Spinal cord (tissue), 10 donors: ENCODE measurements at places on chromosomes 16 and 17. TPM values are rescaled to one million over a fixed set of nuclear protein-coding genes. Genes with fewer than 3 reads are reported as not detected.

The OR1A1 gene
- not detected for total RNA-seq

DNA sequence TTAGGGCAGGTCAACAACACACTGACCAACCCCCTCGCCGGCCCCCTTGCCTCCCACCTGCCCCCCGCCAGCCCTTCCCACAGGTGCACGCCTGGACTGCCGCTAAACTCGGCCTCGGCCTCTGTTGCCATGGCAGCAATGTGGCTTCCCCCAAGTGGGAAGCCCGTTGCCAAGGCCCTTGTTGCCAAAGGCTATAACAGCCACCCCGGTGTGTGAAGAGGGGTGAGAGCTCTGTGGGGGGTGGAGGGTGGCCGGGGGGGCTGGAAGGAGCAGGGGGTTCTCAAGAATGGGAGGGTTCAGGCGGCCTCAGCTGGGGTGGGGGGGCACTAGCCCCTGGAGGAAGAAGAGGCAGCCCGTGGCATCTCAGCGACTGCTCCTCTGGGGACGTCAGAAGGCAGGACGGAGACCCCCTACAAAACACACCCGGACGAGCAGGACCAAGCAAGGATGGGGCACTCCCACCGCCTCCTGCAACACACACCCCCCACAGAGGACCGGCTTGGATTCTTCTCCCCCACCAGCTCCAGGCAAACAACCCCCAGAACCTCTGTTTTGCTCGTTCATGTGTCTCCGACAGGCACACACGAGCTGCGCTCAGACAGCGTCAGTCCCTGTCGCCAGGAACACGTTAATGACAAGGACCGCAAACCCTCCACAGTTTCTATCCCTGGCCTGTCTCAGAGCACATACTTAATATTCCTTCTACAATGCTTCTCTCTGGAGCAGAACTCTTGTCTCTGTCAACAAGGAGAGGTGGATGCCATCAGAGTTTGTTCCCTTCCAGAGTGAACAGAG is 55.7 kb downstream of the ABR start:
- no peak overlapping the region for H3K4me3 ChIP-seq
- H3K27me3 ChIP-seq = no peaks in the 10 kb centered on the region
- peak; percentile 84 for DNase-seq
- peaks cover 56% of the 10 kb centered on the region for H3K4me1 ChIP-seq

DNA sequence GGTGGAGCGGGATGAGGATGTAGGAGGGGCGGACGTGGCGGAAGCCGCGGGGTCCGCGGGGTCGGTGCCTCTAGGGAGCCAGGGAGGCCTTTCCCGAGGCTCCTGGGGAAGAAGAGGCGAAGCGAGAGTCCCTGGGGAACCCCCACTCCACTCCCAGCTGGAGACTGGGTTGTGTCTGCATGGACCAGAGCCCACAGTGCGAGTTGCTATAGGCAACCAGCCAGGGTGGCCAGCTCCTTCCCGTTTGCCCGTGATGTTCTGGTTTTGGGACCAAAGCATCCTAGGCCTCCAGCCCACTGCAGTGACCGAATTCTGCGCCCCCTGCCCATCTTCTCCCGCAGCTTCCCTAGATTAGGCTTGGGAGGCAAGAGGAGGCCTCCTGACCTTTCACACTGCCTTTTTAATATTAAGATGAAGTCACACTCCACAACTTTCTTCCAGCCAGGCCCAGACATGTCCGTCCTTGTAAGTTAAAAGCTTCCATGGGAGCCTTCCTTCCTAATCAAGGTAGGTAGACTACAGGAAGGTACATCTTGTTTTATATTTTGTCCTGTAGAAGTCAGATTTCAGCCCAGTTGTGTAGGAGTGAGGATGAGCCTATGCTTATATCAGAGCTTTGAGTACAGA is 469 bp downstream of the AMZ2 start:
- H3K4me3 ChIP-seq = peak overlapping the region; percentile 86
- peaks cover 19% of the 10 kb centered on the region for H3K4me1 ChIP-seq
- H3K36me3 ChIP-seq = peaks cover 6% of the 10 kb centered on the region
- H3K27me3 ChIP-seq = no peaks in the 10 kb centered on the region
- H3K27ac ChIP-seq = peak overlapping the region; percentile 97

- no peaks in the 10 kb centered on the region for H3K27me3 ChIP-seq
- DNase-seq = no peak
- no peak overlapping the region for H3K27ac ChIP-seq
- H3K36me3 ChIP-seq = peaks cover 31% of the 10 kb centered on the region
Measured at GRCh38 chr17:38851434-38851833, 2.1 kb downstream of the RPL23 start.

DNA sequence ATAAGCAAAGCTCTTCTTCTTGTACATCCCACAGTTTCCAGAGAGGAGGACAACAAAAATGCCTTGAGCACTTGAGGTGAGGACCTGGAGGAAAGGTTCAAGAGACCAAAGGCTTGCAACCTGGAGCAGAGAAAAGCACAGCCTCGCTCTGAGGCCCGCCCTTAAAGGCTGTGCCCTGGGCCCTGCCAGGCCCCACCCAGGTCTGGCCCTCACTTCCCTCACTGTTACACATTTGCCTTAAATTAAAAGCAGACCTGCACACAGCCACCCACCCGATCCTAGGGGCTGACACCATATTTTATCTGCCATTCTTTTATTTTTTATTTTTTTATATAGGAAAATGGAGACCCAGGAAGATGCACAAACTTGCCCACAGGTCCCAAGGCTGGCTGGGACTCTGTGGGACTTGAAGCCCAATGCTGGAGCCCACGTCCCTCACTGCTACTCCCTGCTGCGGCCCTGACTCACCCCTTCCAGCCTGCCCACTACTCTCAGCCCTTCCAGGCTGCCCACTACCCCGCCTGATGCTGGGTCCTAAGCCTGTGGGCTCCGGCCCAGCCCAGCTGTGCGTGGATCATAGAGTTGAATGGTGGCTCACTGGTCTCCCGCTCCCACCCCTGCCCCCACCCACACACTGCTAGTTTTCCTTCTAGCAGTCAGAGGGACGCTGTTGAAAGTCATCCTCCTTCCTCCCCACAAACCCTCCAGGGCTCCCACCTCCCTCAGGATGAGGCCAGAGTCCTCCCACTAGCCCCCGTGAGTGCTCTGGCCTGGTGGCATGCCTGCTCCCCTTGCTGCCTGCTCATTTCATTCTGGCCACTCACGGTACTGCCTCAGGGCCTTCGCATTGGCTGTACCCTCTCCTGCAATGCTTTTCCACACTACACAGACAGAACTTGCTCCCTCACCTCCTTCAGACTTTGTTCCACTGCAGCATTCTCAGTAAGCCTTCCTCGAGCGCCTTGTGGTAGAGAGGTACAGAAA is 77.6 kb upstream of the MED9 start:
- peaks cover 26% of the 10 kb centered on the region for H3K4me1 ChIP-seq
- H3K27me3 ChIP-seq = no peaks in the 10 kb centered on the region
- no peaks in the 10 kb centered on the region for H3K36me3 ChIP-seq

The RMI2 gene
- total RNA-seq = 5.9 TPM

DNA sequence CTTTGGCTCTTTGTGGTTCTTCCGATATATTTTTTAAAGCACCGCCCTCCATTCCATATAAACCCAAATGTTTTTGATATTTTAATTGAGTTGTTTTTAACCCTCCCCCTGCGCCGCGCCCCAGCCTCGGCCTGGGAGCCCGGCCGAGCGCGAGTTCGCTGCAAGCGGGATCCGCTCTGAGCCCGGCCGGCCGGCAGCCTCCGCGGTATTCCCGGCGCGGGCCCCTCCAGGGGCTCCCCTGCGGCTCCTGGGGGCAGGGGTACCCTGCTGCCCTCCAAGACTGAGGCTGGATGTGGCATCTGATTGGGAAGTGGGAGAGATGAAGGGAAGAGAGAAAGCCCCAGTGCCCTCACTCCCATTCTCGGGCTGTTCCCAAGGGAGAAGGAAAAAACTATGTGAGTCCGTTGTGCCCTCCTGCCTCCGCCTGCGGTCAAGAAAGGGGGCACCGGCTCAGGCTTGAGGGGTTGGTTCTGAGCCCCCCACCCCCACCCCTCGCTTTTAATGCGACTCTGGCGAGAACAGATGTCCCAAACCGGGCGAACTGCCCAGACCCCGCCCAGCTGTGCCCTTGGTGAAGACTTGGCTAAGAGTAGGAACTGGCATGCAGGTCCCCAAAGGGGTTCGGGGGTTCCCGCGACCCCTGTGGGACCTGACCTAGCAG is 8.6 kb downstream of the NEUROD2 start:
- peaks cover 43% of the 10 kb centered on the region for H3K4me1 ChIP-seq
- no peak overlapping the region for H3K27ac ChIP-seq
- DNase-seq = peak; percentile 81
- no peak overlapping the region for H3K4me3 ChIP-seq
- H3K27me3 ChIP-seq = peaks cover 95% of the 10 kb centered on the region

GRCh38 chr16:75152635-75153034 is 4.3 kb downstream of the ZFP1 start:
- H3K27ac ChIP-seq = no peak overlapping the region
- no peak overlapping the region for H3K4me3 ChIP-seq
- H3K27me3 ChIP-seq = no peaks in the 10 kb centered on the region
- peaks cover 20% of the 10 kb centered on the region for H3K36me3 ChIP-seq

DNA sequence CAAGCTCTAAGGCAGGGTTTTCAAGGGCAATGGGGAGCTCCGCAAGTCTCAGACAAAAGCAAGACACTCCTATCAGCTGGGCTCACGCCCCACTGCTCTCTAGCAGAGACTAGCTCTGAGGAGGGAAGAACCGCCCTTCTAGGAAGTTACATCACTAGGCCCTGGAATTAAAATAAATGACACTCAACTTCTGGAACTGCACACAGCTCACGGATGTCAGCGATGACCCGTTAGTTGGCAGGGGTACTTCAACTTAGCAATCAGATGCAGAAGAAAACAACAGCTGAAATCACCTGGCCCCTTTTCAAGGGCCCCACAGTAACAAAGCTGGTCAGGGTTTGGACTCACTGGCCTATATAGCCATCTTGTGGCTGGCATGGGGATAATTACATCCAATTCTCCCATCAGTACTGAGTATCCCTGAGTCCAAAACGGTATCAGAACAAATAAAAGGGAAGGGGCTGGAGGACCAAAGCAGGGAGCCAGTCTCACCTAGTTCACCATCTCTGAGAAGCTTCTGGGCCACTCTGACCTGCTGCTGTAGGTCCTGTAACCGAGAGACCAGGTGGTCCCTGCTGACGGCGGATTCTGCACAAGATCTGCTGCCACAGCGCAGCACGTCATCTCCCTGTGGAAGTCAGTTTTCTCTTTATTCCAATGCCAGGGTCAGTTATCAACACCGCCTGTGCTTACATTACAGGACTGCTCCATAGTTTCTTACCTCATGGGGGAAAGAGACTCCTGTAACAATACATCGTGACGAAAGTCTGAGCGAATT is 22.2 kb downstream of the SERPINF1 start:
- H3K27me3 ChIP-seq = no peaks in the 10 kb centered on the region
- peaks cover 24% of the 10 kb centered on the region for H3K4me1 ChIP-seq
- H3K36me3 ChIP-seq = peaks cover 52% of the 10 kb centered on the region
- H3K27ac ChIP-seq = peak overlapping the region; percentile 49
